AG09319 (cell line): ENCODE measurements at places on chromosomes 2 and 18.

DNA sequence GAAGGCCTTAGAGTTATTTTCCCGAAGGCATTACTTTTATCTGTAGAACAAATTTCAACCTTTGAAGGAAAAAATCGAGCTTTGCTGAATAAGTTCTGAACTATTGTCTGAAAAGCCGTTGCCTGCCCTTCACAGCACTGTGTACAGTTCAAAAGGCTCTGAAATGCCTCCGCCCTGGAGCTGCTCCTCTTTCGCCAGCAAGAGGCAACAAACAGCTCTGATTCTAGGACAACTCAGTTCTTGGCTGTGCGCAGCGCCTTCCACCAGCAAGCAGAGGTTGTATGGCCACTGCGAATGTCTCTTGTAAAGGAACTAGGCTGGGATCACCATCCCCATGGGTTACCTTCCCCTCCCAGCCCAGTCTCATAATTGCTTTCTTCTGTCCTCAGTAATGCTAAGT is 308.5 kb downstream of the GBX2 start:
- DNase-seq = no peak

DNA sequence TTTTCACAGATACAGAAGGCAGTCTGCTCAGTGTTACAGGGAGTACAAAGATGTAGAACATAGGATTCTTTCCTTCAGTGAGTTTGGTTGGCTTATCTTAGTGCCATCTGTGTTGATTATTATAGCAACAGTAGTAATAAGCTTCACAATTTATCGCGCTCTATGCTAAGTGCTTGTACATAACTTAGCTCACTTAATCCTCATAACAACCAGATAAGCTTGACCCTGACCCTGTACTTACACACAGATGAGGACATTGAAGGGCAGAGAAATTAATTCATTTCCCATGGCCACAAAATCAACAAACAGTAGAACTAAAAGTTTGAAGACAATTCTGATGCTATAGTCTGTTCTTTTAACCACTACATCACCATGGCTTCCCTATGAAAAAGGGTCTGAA is 121.8 kb downstream of the SPHKAP start:
- no peak for DNase-seq

DNA sequence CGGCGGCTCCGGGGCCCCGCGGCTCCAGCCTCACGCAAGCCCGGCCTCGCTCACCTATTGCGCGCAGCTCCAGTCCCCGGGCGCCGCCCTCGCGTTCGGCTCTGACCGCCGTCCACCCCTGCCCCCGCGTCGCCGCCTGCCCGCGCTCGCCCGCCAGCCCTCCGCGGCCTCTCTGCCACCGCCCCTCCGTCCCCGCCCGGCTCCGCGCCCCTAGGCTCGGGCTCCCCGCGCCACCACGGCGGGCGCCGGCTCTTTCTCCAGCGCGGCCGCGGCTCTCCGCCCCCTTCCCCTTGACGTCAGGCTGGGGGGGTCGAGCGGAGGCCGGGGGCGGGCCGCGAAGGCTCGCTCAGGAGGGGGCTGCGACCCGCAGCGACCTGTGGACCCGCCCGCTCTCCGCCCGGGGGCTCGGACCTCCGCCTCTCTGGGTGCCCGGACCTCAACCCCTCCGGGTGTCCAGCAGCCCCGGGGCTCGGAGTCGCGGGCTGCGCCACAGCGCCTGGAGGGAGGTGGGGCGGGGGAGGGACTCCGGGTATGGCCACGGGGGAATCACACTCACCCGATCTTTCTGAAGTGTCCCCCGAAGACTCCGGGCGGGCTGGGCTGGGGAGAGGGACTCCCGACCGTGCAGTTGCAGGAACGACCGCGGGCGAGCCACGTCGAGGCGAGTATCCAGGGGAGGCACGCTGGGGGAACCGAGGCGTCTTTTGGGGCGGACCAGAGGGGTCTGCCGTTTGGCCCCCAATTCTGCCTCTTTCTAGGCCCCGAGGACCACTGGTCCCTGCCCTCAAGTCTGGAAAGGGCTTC is at the start of gene SEMA4C:
Gene SEMA4C (minus strand): TSS at position 259 of the 804 bp plus-strand sequence. CDS start 2,194 bp downstream, outside the sequence.
- DNase-seq = no peak

GRCh38 chr18:35695384-35695783 is 113.8 kb downstream of the GALNT1 start:
- no peak for DNase-seq

- no peak for DNase-seq
Measured at GRCh38 chr2:234722176-234722575, 225.3 kb upstream of the ARL4C start.

- DNase-seq = no peak
Measured at GRCh38 chr2:225693259-225693658, 293.7 kb downstream of the NYAP2 start.

GRCh38 chr2:46014911-46015654 is 282.1 kb upstream of the EPAS1 start:
- DNase-seq = no peak

DNA sequence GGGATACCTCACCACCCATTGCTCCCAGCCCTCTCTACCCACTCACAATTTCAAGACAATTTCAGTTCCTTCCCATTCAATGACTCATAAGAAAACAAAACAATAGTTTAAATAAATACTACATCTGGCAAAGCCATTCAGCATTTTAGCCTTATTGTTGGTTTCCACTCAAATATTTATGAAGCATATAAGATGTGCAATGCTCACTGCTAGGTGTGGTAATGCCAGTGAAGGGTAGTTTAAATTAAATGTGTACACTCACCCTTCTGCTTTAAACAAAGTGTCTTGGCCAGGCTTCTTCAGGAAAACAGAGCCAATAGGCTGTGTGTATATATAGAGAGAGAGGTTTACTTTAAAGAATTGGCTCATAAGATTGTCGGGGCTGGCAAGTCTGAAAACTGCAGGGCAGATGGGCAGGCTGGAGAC is 37.0 kb downstream of the INO80C start:
- DNase-seq = no peak

DNA sequence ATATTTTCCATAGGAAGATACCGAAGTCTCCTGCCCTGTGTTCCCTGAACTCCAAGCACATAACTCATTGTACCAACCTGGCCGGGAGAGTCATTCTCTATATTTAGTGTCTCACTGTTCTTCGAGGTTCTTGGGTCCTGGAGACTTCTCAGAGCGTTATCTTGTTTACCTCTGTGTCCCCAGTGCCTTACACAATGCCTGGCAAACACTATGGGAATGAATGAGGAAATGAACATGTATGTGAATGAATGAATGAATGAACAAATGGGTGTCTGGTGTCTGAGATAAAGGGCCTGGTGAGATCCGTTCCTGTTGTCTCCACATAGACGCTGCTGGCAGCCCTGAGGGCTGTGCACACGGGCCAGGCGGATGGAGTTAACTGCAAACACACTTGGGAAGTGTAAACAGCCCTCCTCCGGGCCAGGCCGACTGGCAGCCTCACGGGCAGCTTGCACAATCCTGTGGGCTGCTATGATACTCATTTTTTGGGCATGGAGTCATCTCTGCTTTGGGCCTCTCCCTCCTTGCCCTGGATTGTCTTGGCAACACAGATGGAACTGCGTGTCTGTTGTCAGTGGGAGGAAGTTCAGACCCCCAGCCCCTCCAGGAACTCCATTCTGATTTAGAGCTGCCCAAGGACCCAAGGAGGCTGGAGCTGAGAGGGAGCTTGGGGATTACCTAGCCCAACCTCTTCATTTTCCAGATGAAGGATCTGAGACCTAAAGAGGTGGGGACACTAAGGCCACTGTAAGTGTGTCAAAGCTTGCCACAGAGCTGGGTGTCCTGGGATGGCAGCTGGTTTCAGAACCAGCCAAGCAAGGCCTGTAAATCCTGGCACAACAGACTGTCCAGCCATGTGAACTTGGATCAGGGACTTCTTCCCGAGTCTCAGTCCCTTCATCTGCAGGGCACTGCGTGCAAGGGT is 124.4 kb downstream of the INHBB start:
- peak; percentile 95 for DNase-seq
